RWPE1 (cell line): ENCODE measurements at places on chromosomes 4 and X.

DNA sequence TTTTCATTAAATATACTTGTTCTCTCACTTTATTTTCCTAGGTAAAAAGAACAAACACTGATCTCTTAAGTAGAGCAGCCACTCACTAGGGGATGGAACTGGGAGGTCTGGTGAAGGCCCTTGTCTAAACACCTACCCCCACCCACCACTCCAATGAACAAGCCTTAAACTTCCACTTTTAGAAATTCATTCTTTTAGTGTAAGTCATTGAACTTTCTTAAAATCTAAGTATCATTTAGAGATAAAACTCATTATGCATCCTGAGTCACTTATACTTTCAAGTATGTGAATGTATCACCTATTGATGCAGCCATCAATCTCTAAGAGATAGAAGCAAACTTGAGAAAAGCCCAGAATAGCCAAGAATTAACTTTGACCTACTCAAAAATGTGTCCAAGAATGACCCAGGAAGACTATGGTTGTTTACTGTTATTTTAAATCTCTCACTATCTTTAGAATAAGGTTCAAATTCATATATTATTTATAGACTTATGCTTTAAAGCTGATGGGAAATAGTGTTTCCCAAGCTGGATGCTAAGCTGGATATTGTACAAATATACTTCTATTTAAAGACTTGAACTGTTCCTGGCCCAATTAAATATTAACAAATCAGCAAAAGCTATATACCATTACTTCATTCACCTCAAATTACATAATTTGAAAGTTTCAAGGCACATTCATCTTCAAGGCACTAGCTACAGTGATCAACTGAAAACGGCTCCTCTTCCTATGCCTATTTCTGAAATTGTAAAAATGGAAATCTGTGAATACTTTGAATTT, 49.5 kb downstream of the CAMK2D start:
- DNase-seq: no peak

- no peak for DNase-seq
These were observed 24.1 kb upstream of the ADD1 start for GRCh38 chr4:2819244-2820215.

DNA sequence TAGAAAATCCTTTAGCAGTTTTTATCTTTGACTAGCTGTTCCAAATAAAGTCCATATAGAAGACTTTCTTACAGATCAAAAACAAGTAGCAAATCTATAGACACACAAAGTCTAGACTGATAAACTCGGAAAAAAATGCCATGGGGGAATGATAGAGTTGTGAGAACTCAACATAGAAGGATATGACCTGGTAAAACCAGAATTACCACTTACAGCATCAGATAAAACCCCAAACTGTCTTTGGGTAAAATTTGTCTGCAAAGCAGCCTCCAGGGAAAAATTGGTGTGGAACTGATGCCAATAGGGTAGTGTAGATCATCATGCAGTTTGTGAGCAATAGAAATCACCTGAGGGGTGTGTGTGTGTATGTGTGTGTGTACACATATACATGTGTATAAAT, 579.1 kb downstream of the SPOCK3 start:
- DNase-seq: no peak

DNA sequence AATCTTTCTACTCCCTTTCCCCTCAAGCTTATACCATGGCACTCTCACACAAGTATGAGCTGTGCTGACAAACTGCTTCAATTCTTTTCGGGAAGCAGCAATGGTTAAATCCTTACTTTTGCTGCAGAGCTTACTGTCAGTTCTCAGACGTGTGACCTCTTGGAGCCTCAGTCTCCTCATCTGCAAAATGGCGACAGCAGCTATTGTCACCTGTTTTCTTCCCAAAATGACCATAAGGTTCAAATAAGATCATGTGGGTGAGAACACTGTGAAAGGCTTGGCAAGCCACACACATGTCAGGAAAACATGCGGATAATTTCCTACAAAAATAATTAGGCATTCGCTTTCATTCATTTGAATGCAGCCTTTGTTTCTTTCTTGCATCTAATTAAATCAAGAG, 36.8 kb upstream of the IRF2 start:
- no peak for DNase-seq

DNA sequence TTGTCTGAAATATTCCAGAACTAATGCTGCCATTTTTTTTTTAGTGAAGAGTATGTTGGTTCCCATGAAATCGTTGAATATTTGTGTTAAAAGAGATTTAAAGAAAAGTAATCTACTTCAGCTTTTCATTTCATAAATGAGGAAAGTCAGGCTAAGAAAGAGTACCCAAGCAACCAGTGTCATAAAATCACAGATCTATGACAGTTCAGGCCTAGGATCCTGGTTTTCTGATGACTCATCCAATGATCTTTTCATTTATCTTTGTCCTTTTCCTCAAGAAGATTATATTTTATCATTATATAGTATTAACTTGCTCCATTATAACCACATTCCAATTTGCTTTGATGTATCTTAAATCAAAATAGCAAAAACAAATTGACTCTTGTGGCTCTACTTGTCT, 139.4 kb upstream of the HCCS start:
- DNase-seq: no peak

- no peak for DNase-seq
These were observed 47.2 kb upstream of the TMPRSS11F start for GRCh38 chr4:68176904-68177303.

DNA sequence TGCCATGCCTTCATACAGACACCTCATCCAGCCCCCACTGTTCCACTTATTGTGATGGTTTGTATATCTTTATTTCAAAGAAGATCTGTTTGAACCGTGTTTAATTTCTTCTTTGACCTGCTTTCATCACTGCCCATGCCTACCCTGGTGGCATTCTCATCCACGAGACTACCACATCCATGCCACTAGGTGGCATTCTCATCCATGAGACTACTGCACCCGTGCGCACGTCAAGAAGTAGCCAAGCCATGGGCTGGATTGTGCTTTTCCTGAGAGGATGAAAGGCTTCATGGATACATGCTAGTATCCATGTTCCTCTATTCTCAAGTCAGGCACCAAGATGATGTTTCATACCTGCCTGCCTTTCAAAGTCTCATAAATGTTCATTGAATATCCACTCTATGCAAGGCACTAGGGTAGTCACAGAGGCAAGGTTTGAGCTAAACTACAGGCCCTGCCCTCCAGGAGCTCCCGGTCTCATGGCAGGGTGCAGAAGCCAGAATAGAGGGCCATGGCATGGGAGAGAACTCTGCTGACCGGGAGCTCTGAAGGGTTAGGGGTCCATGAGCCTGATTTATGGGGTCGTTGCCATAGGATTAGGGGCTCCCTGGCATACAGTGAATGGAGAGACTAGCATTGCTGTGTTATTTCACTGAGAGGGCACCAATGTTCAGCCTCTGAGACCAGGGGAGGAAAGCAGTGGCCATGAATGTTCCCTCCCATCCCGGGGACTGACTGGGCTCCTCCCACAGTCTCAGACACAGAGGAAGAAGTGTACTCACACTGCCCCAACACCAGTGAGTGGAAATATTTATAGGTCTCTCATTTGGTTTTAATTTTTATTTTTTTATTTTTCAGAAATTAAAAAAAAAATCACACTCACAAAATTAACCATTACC, 24.8 kb upstream of the EOLA2 start:
- peak; percentile 39 for DNase-seq

GRCh38 chr4:184801781-184802696, 23.7 kb downstream of the ACSL1 start:
- peak; percentile 86 for DNase-seq

- no peak for DNase-seq
These were observed 658.5 kb downstream of the DACH2 start for GRCh38 chrX:86806786-86807185.

DNA sequence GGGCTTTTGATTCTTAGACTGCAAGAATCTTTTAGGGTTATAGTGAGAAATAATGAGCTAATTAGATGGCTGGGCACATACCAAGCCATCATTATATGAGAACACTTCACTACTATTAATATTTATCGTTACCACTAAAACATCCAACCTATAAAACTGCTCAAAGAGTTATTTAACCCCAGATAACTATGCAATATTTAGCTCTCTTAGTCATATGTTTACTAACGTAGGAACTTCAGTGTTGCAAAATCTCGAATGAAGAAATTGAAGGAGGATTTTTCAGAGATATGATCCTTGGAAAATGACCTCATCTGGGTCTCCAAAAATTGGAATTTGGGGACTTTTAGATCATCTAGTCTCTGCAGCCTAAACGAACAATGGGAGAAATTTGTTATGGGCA, 265.0 kb upstream of the RPS6KA3 start:
- no peak for DNase-seq

DNA sequence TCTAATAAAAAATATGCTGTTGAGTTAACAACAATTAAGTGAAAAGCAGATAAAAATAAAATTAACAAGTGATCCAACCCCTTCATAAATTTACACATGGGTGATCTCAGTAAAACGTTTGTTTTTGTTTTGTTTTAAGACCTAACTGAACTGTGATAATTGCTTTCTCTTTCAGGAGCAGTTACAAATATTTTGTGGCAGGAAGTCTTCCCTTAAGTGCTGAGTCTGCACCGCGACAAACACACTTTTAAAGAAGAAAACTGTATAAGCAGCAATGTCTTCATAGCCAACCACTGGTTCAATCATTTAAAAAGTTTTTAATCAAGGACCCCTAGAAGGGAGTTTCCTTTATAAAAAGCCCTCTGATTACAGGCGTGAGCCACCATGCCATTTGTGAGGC, 53.7 kb upstream of the NFKB1 start:
- DNase-seq: no peak

DNA sequence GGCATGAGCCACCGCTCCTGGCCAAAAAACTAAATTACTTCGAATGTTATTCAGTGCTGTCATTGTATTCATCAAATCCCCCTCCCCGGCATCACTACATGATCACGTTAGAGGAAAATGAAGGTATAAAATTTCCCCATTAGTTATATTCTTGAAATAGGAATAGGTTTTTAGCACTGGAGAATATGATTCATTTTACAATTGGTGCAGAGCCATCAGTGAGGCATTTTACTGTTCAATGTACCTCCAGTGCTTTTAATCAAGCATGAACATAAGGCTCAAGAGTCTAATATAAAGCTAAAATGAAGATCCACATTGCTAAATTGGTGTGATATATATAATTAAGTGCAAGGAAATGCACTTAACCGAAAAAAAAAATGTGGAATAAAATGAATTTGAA, 18.3 kb downstream of the KLF3 start:
- DNase-seq: no peak
